ENCODE measurements at places on chromosomes 11 and 22. TPM values are rescaled to one million over a fixed set of nuclear protein-coding genes. Genes with fewer than 3 reads are reported as not detected.

- no peak for DNase-seq
Measured at GRCh38 chr11:3867209-3868091, 12.0 kb downstream of the STIM1 start.

The SMPD1 gene
- polyA plus RNA-seq: 33.8 TPM

- DNase-seq: no peak
Measured at GRCh38 chr22:36659762-36660509, 43.6 kb downstream of the CACNG2 start.

GRCh38 chr11:17496406-17496805, 19.8 kb upstream of the ABCC8 start:
- DNase-seq: no peak

The LRRC55 gene
- polyA plus RNA-seq: 6.4 TPM

The CBLIF gene
- not detected for polyA plus RNA-seq

DNA sequence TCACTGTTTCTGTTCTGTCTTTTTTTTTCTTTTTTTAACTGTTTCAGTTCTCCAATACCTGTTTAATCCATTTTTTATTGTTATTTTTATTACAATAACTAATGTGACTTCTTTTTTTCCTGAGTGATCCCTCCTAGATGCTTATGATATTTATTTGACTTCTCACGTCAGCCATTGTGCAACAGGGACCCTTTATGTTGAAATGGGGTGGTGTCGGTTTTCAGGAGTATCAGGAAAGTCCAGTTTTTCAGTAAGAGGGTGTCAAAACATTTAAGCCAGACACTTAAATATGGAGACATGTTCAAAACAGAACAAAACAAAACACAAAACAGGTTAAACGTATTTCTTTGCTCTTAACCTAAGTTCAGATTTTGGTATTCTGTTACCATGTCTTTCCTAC, 418.8 kb downstream of the DYNC2H1 start:
- DNase-seq: no peak

GRCh38 chr11:67024966-67025365, 2.0 kb downstream of the SYT12 start:
- DNase-seq: no peak
